ENCODE measurements at places on chromosomes 11 and 22.

- no peak for DNase-seq
Measured at GRCh38 chr11:107508201-107508857, 50.7 kb upstream of the CWF19L2 start.

DNA sequence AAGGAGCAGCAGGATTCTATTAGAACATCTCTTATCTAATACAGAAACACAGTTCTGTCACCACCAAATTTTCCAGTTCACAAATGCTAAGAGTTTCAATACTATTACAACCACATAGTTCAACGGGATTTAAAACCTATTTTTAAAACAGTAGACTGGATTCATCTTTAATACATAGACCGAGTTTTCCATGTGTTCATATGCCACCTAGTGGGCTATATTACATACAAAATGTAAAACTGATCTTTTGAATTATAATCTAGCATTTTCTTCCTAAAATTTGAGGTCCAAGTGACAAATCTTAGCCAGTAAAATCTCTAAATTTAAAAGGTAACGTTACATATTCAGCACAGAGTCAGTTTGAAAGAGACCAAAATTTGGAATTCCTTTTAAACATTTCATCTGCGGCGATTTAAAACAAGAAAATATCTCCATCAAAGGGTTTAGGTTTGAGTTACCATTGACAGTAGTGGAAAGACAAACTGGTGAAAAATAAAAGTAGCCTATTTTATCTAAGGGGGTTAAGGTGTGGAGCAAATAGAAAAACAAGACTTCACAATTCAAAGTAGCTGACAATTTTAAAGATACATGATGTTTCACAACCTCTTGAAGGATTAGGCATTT is 269.3 kb upstream of the MPPED2 start:
- DNase-seq: no peak

DNA sequence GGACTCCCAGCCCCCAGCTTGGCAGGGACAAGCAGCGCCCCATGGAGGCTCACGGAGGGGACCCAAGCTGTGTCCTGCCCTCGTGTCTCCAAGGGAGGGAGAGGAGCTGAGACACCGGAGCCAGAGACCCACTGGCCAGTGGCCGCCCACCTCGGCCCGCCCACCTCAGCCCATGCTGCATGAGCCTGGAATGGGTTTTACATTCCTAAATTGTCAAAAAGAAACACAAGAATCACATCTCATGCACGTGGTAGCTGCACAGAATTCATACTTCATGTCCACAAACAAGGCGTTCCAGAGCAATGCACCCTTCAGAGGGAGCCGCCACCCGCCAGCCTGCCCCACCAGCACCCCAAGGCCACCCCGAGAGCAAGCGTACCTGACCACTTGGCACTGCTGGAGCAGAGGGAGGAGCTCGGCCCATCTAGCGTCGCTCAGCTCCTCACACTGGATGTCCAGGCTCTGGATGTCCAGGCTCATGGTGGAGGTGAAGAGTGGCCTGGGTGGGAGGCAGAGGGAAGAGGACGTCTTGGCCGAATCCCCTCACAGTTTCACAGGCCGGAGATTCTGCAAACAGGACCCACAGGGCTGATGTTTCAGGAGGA is 5.3 kb downstream of the RNH1 start:
- no peak for DNase-seq

- DNase-seq: peak; percentile 8
Measured at GRCh38 chr11:111531687-111532364, 8.7 kb upstream of the LAYN start.

DNA sequence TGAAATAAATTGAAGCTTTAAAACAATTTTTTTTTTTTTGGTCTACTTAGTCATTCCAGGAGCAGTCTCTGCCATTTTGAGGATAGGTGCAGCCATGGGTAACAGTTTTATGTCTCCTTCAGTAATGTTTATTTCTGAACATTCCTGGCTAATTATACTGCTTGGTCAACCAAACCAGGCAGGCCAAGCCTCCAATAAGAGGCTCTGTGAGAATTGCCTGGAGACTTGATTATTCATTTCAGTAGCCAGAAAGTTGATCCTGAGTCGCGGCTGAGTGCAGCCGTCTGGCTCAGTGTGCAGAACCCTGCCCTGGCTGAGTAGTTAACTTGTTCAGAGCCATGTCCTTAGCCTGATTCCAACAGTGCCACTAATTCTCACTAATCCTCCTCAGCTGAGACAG is 364.0 kb upstream of the FAT3 start:
- no peak for DNase-seq

DNA sequence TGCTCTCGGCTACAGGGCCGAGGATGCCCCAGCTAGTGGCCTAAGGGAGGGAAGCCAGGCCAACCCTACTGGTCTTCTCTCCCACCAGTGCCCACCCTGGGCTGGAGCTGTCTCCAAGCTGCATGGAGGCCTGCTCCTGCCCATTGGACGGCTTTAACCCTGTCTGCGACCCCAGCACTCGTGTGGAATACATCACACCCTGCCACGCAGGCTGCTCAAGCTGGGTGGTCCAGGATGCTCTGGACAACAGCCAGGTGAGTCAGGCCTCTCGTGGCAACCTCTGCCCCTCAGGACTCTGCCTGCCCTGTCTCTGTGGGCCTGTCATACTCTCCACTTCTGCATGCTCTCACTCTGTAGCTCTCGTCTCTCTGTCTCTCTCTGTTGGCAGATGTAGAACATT is 44.1 kb upstream of the TPBGL start:
- DNase-seq: no peak

- DNase-seq: no peak
Measured at GRCh38 chr11:18523084-18523483, 3.7 kb downstream of the TSG101 start.

DNA sequence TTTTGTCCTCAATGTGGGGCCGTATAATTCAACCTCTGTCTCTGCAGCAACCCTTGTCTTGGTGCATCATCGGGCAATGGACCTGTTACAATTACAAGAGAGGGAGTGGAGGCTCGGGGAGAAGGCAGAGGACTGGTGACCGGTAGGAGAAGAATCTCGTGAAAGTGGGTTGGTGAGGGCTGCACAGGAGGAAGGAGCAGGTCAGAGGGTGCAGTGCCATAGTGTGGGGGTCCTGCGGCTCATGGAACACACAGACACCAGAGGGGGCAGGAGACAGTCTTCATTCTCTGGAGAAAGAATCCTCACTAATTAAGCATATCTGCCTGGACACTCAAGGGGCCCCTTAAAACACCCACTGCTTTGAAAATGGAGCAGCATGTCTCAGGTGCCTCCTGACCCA is 174.7 kb upstream of the B3GAT1 start:
- no peak for DNase-seq

- no peak for DNase-seq
Measured at GRCh38 chr11:57776031-57776521, 14.5 kb downstream of the CTNND1 start.

GRCh38 chr11:126890561-126890960 is 110.0 kb downstream of the KIRREL3 start:
- DNase-seq: no peak

GRCh38 chr22:37259540-37260029 is 15.5 kb upstream of the RAC2 start:
- DNase-seq: no peak

GRCh38 chr11:17418444-17419081 is 30.1 kb upstream of the KCNJ11 start:
- no peak for DNase-seq

- no peak for DNase-seq
Measured at GRCh38 chr11:57785072-57785471, 23.5 kb downstream of the CTNND1 start.

DNA sequence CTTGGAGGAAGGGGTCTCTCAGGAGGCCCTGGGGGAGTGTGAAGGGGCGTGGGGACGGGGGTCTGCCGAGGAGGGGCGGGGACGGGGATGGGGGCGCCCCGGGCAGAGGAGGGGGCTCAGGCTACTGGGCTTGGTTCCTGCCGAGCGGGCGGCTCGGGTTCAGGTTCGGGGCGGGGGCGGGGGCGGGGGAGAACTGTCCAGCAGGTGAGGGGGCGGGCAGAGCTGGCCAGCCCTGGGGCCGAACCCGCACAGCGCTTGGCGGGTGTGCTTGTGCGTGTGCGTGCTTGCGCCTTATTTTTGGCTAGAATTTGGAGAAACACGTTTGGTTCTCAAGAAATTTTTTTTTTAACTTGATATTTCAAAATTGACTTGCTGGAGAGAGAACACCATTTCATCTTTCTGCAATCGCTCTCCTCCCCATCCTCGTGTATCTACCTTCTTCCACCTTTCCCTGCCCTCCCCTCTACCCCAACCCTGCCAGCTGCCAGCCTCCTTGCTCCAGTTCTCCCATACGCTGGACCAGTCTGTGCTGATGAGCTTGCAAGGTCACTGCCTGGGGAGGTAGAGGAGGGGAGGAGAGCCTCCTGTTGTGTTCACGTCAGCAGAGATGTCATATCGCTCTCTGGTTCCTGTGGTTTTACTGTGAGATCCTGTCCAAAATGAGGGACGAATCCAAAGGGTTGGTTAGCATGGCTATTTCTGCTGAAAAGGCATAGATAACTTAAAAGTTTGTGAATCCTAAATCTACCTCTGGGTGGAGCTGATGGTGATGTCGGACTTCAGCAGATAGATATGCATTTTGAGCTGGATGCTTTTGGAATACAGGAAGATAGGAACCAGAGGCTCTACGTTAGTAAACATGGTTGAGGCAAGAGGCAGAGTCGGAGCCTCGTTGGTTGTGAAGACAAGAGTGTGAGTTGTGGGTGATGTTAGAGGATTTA is 668 bp downstream of the MADD start:
- DNase-seq: no peak

DNA sequence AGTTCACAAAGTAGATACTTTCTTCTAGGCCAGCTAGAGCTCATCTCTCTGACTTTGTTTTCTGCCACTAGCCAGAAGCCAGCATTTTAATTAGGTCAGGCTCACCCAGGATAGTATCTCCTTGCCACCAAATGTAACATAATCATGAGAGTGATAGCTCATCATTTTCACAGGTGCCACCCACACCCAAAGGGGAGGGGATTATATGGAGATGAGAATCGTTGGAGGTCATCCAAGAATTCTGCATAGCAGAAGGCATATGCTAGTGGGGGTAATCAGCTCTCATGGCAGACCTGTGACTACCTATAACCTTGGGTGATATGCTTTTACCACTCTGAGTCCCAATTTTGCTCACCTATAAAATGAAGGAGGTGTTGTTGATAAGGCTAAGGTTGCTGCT is 523.0 kb downstream of the METTL15 start:
- DNase-seq: no peak

- DNase-seq: no peak
Measured at GRCh38 chr11:70189622-70190021, 13.5 kb upstream of the FADD start.

DNA sequence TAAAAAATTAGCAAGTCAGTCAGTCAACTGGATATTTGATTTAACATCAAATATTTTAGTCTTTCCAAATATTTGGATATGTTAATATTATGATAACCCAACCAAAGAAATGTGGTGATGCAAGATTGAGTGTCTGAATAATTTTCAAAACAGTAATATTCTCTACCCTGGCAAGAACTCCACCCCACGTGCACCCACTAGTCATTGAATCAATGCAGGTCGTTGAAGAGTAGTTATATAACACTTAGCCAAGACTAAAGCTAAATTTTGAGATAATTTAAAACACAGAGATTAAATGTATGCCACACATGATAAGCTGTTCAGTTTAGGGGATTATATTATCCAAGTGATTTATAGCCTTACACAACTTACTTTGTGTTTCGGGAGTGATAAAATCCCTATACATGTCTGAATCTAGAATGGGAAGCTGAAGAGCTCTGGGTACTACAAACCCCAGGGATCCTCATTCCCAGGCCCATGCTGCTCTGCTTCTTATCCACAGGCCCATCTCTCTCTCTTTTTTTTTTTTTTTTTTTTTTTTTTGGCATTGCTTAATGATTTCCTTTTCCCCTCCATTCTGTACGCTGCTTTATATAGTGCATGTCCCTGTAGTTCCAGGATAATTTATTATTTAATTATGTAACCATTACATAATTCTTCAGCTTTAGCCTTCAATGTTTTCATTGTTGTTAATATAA is 392.9 kb downstream of the NTM start:
- DNase-seq: no peak

DNA sequence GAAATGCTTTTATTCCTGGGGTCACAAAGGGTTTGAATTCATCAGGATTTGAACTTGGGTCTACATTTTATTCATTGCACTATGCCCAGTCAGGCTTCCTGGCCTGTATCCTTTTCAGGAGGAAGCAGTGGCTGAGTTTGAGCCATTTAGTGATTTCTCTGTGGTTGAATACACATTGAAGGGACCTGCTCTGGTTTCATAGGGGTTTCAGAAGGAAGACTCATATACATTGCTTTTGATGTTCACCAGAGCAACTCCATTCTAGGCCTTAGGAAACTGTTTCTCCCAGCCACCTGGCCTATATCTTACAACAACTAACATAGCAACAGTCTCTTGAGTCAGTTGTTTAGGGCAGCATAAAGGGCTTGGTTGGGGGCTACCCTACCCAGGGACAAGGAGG is 165.7 kb downstream of the INSC start:
- DNase-seq: no peak

- no peak for DNase-seq
Measured at GRCh38 chr22:24474221-24474620, 20.9 kb upstream of the UPB1 start.

GRCh38 chr11:71298761-71299181 is 46.4 kb upstream of the SHANK2 start:
- no peak for DNase-seq

- DNase-seq: no peak
Measured at GRCh38 chr11:107606141-107606540, 15.2 kb downstream of the ELMOD1 start.

DNA sequence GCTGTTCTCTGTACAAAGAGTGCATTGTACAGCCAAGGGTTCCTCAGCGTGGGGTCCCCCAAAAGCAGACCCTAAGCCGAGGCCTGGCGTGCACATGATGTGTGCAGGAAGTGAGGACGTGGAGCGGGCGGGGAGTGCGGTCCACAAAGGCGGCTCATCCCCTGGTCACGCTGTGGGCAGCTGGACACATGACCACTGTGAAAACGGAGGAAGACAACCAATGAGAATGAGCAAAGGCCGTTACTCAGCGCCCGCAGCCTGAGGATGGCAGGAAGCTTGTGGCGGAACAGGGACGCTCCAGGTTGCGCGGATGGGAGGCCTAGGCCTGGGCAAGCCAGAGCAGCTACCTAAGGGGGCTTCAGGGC is 1263.7 kb downstream of the BRD1 start:
- DNase-seq: no peak

- DNase-seq: no peak
Measured at GRCh38 chr11:131118247-131118646, 202.0 kb upstream of the SNX19 start.

DNA sequence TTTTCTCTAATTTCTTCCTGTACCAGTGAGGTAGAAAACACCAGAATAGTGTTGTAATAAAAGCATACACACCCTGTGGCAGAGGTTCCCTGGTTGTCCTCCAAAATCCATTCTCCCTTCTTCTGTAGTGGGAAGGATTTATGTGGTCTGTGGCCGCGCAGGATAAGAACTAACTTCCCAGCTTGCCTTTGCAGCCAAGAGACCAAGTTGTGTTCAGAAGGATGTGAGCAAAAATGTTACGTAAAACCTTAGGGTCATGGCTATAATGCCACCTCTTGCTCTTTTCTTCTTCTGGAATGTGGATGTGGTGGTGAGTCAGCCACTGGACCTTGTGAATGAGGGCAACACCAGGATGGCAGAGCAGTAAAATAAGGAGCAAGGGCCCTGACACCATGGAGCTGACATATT is 28.4 kb downstream of the CCDC90B start:
- no peak for DNase-seq
